HS-27A (cell line): ENCODE measurements at places on chromosomes 4 and X.

GRCh38 chr4:7054106-7054880, 11.1 kb downstream of the TADA2B start:
- DNase-seq, result no peak

DNA sequence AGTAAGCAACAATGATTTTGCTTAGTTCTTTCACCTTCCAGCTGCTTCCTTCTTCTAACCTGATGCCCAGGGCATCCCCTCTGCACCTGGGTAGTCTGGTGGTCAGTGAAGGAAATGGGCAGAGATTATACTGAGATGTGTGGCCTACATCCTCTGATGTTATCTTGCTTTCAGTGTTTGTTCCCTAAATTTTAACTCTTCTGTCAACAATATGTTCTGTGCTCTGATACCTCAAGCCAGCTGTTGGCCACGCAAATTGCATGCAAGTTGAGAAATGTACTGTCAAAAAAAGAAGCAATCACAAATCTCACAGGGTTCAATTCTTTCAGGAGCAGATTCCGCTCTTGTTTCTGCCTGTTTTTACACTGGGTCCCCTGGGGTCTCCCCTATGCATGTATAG, 73.8 kb downstream of the FBXW7 start:
- DNase-seq, result no peak

- no peak for DNase-seq
Measured at GRCh38 chr4:81874661-81875515, 403.2 kb upstream of the RASGEF1B start.

GRCh38 chr4:16116493-16116990, 32.7 kb upstream of the PROM1 start:
- DNase-seq, result no peak

- DNase-seq, result no peak
Measured at GRCh38 chr4:149062997-149063396, 620.8 kb upstream of the NR3C2 start.
